Vagina (tissue), 2 donors: ENCODE measurements at places on chromosomes 5 and 9. TPM values are rescaled to one million over a fixed set of nuclear protein-coding genes. Genes with fewer than 3 reads are reported as not detected.

Gene ZNF883
- total RNA-seq = 0.98 TPM

Gene TMEM250
- 25.0 TPM for total RNA-seq

Gene OR1J2
- total RNA-seq = not detected

Gene KCNN2
- 3.4 TPM for total RNA-seq

- no peak for DNase-seq
Measured at GRCh38 chr5:43839218-43839617, 236.2 kb downstream of the NNT start.

DNA sequence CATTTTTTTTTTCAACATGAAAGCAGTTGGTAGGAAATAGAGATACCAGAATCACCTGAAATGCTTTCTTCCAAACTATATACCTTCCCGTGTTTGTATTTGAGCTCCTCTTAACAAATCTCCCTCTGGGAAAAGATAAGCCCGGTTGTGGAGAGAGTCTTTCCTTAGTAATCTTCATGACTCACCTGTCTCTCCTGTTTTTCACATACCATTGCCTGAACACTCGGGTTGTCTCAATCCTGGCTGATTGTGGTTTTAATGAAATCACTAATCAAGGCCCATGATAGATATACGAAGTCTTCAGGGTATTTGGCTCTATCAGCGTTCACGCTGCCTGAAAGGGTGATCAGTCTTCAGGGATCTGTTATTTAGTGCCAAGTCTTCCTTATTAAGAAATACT is 136.7 kb downstream of the MAN2A1 start:
- no peak for DNase-seq

DNA sequence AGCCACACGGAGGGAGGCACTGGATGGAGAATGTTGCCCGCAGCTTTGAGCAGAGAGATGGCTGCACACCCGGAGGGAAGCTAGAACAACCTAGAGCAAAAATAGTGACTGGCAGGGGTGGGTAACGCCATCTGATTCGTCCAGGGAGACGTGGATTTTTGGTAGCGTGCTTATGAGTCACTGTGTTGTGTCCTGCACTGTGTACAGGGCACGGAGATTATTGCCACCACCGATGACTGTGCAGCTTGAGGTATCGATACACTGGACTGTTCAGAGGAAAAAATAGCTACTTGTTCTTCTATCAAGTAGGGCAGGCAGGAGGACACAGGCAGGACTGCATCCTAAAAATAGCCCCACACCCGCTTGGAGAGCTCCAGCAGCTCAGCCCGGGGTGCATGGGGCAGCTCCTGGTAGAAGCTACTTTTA is 6.0 kb downstream of the UBE2QL1 start:
- no peak for DNase-seq

DNA sequence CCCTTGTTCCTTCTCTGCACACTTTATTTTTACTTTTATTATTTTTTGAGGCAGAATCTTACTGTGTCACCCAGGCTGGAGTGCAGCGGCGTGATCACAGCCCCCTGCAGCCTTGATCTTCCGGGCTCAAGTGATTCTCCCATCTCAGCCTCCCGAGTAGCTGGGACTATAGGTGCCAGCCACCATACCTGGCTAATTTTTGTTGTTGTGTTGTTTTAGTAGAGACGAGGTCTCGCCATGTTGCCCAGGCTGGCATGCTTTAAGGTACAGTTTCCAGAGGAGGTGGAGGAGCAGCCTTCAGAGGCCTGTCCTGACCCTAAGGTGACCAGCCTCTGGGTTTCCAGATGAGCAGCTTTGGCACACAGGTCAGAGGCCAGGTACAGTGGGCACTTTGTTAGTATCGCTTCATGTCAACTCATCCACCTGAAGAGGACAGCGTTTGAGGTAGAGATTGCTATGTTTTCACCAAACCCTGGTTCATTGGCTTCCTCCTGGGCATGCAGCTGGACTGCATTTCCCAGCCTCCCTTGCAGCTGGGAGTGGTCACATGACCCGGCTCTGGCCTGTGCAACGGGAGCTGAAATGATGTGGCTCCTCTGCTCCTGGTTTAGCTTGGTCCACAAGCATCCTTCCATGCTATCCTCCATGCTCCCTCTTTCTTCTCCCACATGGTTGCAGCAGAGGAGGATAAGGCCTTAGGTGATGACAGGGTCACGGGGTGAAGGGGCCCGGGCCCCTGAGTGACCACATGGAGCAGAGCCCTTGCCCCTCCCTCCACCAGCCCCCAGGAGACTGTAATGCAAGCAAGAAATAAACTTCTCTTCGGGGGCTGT is 139.3 kb upstream of the IER5L start:
- DNase-seq = no peak

- DNase-seq = no peak
Measured at GRCh38 chr5:149711338-149711737, 18.8 kb upstream of the PPARGC1B start.

GRCh38 chr9:103894184-103894583 is 199.9 kb upstream of the SMC2 start:
- no peak for DNase-seq
